ENCODE measurements at places on chromosomes 6 and 20.

DNA sequence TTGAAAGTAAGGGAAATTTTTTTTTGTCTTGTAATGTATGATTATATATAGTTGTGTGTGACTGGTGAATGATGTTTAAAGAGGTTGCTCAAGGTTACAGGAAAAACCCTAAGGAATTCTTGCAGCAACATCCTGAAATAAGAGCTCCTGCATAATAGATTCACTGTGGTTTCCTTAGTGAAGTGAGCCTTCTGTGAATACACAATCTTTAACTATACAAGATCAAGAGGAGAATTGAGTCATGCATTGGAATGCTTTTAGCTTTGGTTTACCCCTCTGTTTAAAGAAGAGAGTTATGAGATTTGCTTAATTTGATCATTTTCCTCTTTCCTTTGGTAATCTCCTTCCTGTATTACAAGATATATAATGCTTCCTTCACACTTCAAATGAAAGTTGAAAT lies 141.6 kb upstream of the EYA4 start:
- no peak for DNase-seq

- DNase-seq = no peak
Measured at GRCh38 chr20:40942006-40942405, 86.6 kb upstream of the TOP1 start.

DNA sequence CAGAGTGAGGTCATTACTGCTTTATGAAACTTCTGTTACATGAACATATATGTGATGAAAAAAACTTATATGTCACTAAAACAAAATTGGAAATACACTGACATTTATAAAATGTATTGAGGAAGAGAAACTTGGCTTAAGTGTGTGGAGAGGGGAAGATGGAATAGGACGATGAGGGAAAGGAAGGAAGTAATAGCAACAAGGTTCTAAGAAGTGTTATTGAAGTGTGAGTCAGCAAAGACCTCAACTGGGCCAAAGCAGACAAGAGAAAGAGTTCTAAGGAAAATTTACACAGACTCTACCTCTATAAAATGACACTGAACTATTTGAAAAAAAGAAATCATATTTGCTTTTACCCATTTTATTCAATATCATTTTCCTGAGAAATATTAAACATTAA lies 38.3 kb downstream of the SNX3 start:
- no peak for DNase-seq

DNA sequence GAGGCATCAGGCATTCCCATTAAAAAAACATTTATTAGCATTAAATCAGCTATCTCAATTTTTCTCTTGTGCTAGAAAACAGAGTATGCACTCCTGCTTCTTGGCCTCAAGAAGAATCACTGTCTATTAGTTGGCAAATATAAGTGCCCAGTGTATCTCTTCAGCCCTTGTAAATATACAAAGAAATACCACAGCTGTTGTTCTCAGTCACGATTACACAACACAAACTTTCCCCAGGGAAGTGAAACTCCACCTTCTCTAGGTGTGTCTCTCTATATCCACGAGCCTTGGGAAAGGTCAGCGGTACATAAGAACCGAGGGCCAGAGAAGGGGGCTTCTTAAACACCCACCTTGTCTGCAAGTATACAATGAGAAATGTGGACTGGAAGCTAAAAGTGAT lies 194.7 kb downstream of the PKHD1 start:
- no peak for DNase-seq

GRCh38 chr20:32763202-32764004 lies 1.2 kb downstream of the DNMT3B start:
- no peak for DNase-seq

DNA sequence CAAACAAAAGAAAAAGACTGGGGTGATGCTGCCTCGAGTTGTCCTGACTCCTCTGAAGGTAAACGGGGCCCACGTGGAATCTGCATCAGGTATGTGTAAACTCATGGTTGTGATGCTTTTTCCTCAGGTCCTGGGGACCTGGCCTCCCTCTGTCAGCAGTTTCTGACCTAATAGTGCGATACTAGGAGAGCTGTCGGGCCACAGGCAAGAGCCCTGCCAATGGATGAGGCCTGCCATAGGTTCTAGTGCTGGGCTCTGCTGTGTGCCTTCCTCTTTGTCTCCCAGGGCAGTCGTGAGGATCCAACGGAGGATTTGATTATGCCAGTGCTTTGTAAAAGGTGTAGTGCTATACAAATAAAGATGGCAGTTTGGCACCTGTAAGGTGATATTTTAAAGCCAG lies 71.2 kb downstream of the ASXL1 start:
- no peak for DNase-seq

DNA sequence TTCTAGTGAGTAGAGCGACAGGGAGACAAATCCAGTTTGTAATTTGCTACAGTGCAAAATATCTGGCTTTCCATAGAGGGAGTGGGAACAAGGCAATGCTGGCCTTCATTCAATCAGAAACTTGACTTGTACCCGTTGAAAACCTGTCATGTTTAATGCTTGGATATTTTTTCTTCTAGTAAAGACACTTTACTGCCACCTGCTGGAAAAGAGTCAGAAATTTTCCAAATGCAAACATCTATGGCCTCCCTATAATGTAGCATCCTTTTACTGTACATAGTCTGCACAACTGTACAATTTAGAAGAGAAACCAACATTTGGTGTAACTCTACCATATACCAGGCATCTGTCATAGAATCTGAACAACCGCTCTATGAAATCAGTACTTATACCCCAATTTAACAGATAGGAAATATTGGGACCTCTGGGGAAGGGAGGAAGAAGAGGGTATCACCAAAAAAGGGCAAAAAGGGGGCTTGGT lies 16.7 kb upstream of the TBC1D20 start:
- no peak for DNase-seq

- DNase-seq = no peak
Measured at GRCh38 chr6:71419217-71420094, 130.8 kb downstream of the OGFRL1 start.

DNA sequence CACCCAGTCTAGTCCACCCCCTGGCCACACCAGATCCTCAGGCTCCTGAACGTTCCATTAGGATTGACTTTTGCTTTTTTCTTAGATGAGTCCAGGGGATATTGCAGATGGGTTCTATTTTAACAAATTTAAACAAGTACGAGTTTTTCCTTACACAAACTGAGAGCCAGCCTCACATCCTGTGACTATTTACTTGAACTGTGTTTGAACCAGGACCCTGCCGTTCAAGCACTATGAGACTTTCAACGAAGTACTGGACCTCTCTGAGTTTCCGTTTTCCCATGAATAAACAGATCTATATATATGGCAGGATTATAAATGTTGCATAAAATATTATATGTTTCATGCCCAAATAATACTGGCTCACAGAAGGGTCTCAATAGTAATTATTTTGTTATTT lies 1.4 kb upstream of the METTL24 start:
- DNase-seq = no peak

DNA sequence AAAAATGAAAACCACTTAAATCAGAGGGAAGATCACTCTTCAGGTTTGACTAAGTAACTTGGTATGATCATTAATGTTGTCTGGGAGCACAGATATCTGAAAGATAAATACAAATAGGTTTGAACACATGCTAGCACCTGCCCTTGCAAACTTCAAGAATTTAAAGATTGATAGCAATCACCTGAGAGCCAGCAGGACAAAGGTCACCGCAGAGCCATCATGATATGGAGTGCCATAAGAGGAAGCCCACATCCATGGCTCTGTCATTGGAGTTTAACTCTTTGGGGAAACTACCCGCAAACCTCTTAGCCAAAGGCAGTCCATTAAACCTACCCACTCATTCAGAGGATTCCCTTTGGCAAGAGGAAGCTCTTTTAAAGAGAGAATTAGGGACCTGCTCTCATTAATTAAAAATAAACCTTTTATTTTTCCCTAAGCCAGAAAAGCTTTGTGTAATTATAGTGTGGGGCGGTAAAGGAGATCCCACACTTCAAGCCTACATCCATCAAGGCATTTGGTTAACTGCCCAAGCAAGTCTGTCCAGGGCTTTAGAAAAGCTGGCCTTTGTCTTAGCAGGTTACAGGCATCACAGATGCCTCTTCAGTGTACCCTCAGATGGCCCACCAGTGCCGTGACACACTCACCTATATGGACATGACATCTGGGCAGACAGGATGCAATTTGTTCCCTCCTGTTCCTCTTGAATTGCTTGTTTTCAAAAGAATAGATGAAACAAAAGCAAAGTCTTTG lies 73.0 kb downstream of the SASH1 start:
- no peak for DNase-seq

DNA sequence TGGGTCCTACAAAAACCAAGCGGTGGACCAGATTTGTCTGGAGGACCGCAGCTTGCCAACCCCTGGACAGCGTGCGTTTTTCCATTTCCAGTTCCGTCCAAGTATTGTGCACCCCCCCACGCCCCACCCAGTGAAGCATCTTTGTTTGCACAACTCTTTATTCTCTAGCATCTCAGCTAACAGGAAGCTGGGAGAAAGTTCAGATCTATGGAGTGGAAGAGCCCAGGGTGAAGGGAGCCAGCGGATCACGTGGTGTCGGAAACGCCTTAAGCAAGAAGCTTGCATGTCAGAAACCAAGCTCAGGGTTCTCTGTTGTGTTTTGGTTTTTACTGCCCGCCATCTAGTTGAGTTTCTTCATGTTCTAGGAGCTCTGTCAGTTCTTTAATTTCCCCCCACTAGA lies 29.9 kb downstream of the ARID1B start:
- no peak for DNase-seq

GRCh38 chr20:18615020-18615650 lies 27.3 kb downstream of the DTD1 start:
- no peak for DNase-seq

DNA sequence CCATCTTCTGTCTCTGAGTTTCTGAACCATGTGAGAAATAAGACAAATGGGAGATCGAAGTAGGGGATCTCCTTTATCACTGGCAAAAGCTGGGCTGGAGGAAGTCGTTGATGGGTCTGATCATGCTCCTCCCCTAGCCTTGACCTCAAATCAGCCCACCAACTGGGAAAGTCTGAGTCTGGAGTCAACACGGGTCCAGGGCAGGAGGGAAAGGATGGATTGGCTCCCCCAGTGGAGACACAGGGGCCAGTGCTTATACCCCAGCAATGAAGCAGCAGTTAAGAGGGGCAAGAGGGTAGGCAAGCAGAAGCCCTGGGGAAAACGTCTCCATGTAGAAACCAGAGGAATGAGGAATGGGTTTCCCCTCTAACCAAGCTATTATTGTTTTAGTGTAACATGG lies 152.6 kb downstream of the TBC1D7 start:
- DNase-seq = no peak

GRCh38 chr6:135053406-135053805 lies 1.2 kb downstream of the HBS1L start:
- no peak for DNase-seq

DNA sequence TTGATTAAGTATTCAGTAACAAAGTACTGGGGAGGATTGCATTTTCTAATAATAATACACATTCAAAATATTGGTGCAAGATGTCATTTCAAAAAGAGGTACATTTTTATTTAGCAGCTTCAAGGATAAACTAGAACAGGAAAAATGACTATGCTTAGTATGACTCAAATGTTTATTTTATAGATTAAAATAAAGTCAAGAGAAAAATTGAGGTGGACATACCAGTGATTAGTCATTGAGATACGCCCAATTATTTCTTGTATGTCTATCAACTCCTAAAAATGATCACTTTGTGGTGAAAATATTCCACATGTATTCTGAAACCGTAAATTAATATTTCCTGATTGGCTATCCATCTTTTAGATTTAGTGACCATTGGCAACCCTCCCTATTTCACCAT lies 96.7 kb downstream of the PHF3 start:
- DNase-seq = no peak

DNA sequence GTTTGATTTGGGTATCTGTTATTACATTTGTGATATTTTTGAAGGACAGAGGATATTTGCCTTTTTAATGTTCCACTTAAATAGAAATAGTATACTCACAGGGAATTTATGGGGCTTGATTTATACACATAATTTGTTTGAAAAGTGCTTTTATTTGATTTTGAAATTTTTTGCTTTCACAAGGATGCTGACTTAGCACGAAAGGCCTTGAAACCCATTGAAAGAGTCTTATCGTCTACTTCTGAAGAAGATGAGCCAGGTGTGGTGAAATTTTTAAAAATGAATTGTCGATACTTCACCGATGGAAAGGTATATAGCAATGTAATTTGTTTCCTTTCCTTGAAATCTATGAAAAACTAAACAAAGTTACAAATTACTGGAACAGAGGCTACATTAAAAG lies 74.3 kb upstream of the HINT3 start:
- no peak for DNase-seq

DNA sequence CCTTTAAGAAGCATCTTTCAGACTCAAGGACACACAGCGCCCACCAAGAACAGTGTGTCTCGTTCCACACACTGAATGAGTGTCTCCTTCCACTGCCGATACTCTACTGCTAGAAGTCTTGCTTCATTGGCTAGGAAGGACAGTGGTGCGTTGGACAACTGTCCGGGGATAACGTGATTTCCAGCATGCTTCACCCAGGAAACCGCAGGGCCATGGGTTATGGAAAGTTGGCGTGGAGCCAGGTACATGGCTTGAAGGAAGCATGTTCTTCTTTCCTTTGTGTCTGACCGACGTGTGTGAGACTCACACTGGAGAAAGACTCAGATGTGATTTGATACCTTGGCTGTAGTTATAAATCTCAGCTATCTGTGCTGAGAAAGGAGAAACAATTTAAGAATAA lies 73.2 kb downstream of the SMOC2 start:
- no peak for DNase-seq

DNA sequence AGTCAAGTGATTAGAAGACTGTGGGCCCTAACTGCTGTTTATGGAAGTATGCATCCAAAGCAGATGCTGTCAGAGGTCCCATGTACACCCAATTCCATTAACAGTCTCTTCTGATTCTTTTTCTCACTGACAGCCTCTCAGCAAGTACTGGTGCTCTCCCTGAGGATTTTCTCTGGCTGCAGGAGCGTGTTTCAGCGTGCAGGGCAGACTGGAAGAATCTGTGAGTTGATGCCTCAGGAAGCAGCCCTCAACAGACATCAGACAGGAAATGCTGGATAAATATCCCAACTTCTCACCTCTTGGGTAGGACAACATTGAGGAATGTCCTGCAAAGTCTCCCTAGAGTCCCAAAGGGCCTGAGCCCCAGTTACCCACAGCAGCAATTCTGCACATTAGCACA lies 40.8 kb downstream of the ANKEF1 start:
- DNase-seq = no peak

DNA sequence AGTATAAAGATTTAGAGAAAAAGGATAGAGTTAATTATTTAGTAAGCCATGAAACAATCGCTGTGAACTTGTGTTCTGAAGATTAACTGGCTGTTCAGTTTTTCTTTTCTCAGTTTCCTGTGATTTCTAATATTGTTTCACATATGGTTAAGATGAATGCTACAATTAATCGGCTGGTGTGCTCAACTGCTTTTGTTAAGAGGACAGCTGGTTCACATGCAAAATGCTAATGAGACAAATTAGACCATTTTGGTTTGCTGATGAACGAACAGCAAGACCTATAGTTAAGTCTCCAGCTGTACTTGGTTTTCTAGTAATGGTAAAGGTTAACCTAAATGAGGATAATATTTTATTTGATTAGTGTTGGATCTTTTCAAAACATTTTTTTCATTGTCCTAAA lies 10.8 kb upstream of the NHSL1 start:
- no peak for DNase-seq
